ENCODE measurements at places on chromosomes 5 and 9. TPM values are rescaled to one million over a fixed set of nuclear protein-coding genes. Genes with fewer than 3 reads are reported as not detected.

DNA sequence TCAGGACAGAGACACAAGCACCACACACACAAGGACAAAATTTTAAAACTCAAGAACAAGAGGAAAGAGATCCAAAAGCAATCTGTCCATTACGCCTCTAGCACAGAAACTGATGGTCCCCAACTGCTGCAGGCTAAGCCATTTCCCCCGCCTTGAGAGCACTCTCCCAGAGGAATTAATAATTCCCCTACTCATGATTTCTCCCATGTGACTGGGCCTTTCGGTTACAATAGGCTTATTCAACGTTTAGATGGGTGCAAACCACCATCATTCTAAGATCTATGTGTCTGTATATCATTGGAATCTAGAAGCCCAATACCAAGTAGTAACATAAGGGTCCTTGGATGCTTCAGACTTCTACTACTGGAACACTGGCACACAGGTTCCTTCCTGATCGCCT lies 18.8 kb downstream of the BRD8 start:
- no peak overlapping the region for H3K27ac ChIP-seq
- H3K4me1 ChIP-seq = no peaks in the 10 kb centered on the region
- no peak overlapping the region for H3K4me3 ChIP-seq

Gene SHC3
- not detected for total RNA-seq

Gene HRH2
- 28.9 TPM for total RNA-seq

GRCh38 chr5:179840321-179840720 lies 18.3 kb downstream of the MRNIP start:
- H3K4me3 ChIP-seq = no peak overlapping the region
- no peak overlapping the region for H3K27ac ChIP-seq
- H3K36me3 ChIP-seq = peaks cover 44% of the 10 kb centered on the region
- no peak for DNase-seq
- H3K4me1 ChIP-seq = peaks cover 18% of the 10 kb centered on the region
- no peaks in the 10 kb centered on the region for H3K27me3 ChIP-seq

DNA sequence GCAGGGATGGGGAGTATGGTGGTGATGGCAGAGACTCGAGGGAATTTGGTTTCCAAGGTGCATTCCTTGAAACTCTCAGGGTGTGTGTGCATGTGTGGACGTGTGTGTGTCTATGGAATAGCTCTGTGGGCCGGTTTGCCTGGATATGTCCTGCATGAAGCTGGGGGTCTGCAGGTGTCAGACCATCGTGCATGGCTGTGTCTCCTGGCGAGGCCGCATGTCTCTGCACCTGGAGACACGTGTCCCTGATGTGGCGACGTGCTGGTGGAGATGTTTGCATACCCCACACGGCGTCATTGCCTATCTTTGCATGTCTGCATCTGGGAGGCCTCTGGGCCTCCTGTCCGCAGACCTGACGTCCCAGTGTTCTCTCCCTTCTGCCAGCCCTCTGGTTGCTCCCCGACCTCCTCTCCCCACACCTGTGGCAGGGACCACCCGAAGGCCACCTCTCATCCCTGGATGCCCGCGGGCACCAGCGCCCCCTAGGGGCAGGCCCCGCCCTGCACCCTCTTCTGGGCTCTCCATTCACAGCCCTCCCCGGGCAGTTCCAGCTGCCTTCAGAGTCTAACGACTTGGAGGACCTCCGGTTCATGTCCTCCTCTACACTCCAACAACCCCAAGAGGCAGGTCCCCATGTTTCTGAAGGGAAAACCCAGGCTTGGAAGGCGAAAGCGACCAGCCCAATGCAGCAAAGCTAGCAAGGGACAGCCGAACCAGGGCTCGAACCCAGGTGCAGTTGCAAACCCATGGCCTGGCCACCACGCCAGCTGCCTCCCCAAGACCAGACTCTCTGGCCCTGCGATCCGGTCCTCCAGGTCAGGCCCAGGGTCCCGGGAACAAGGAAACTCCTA lies 88.6 kb downstream of the LMX1B start:
- peaks cover 14% of the 10 kb centered on the region for H3K4me1 ChIP-seq
- H3K27ac ChIP-seq = no peak overlapping the region
- H3K36me3 ChIP-seq = no peaks in the 10 kb centered on the region
- H3K4me3 ChIP-seq = no peak overlapping the region
- no peak for DNase-seq
- peaks cover 17% of the 10 kb centered on the region for H3K27me3 ChIP-seq

GRCh38 chr5:179217356-179217755 lies 127.9 kb downstream of the ADAMTS2 start:
- H3K4me1 ChIP-seq = no peaks in the 10 kb centered on the region
- no peak overlapping the region for H3K27ac ChIP-seq

- no peak overlapping the region for H3K4me3 ChIP-seq
- DNase-seq = no peak
Observed at GRCh38 chr5:56632199-56632598, 183.2 kb upstream of the MAP3K1 start.

- H3K27me3 ChIP-seq = no peaks in the 10 kb centered on the region
- no peaks in the 10 kb centered on the region for H3K36me3 ChIP-seq
- DNase-seq = no peak
- no peak overlapping the region for H3K4me3 ChIP-seq
- no peaks in the 10 kb centered on the region for H3K4me1 ChIP-seq
Observed at GRCh38 chr5:111922344-111922743, 165.3 kb upstream of the NREP start.

Gene C5orf58
- not detected for total RNA-seq

DNA sequence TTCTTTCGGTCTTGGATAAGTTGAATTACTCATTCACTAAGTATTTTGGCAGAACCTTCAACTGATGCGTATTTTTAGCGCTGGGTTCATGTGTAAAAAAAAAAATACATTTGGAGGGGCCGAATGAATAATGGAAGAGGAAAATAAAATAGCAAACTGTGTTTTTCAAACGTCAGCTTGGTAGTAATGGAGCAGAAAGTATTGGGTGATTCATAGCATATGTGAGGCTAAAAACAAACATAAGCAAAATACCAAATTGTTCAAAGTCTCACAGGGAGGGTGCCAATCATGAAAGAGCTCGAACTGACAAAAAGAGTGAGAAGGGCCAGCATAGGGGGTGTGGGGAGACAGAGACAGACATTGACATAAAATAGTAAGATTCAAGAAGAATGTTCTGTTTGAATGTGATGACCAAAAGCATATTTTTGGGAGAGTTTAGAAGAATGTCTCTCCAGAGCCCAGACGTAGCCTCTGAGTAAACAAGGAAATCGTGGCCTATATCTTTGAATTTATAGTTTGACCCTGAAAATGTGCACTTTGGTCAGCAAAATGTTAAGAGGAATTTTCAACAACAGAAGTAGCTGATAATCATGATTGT lies 174.9 kb upstream of the HMHB1 start:
- H3K4me3 ChIP-seq = no peak overlapping the region
- no peak overlapping the region for H3K27ac ChIP-seq
- H3K36me3 ChIP-seq = no peaks in the 10 kb centered on the region
- no peaks in the 10 kb centered on the region for H3K4me1 ChIP-seq
- H3K27me3 ChIP-seq = no peaks in the 10 kb centered on the region
